ENCODE measurements at places on chromosomes 7 and 10. TPM values are rescaled to one million over a fixed set of nuclear protein-coding genes. Genes with fewer than 3 reads are reported as not detected.

DNA sequence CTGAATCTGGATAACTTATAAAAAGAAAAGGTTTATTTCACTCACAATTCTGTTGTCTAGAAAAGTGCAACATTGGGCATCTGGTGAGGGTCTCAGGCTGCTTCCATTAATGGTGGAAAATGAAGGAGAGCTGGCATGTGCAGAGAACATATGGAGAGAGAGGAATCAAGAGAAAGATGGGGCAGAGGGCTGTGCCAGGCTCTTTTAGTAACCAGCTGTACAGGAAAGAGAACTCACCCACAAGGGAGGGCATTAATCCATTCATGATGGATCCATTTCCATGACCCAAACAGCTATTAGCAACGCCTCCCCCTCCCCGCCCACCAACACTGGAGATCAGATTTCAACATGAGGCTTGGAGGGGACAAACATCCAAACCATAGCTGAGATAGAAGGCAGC, 61.7 kb upstream of the LYZL1 start:
- DNase-seq, result no peak

Gene TMEM213
- not detected for total RNA-seq

- no peak for DNase-seq
Measured at GRCh38 chr10:15316871-15317464, 54.1 kb downstream of the FAM171A1 start.

DNA sequence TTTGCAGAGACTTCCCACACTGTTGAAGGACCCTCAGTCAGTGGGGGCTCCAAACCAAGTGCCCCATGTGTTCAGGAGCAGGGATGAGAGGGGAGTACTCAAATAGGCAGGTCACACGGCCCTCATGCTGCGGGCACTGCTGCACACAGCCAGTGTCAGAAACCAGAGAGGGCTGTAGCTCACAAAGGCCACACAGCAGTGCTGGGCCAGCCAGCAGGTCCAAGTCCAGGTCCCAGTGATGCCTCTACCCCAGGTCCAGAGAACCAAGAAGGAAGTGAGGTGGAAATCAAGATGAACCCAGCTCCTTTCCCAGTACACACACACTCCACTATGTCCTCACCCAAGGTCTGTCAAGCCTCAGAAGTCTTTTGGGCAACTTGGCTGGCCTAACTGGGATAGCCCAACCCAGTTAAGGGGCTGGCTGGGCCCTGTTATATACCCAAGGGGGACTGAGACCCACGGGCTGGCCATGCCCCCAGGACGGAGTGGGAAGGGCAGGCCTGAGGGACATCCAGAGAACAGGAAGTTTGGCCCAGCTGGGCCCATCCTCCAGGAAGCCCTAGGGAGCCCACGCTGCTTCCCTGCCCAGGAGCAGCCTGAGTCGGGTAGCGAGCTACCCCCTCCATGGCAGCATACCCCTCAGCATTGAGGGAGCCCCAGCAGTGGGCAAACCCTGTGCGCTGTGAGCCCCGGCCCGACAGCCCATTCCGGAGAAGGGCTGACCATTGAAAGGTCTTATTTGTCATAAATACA, 24.3 kb downstream of the GRID1 start:
- DNase-seq, result no peak

- no peak for DNase-seq
Measured at GRCh38 chr10:113511419-113511818, 41.4 kb upstream of the HABP2 start.

Gene VWA2
- total RNA-seq, result not detected

GRCh38 chr10:10919976-10920375, 97.7 kb upstream of the CELF2 start:
- DNase-seq, result no peak

DNA sequence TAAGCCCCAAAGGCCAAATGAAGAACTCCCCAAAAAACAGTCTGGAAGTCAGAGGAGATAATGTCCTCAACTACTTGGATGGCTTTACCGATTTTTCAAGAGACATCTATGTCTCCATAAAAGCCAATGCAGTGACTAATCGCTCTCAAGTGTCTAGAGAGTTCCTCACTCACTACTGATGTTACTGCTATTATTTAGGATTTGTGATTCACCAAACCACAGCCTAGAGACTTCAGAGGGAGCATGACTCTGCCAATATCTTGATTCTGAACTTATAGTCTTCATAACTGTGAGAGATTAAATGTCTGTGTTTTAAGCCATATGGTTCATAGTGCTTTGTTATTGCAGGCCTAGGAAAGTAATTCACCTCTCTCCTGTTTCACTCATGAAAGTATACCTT, 160.2 kb downstream of the IPMK start:
- DNase-seq, result peak; percentile 79

DNA sequence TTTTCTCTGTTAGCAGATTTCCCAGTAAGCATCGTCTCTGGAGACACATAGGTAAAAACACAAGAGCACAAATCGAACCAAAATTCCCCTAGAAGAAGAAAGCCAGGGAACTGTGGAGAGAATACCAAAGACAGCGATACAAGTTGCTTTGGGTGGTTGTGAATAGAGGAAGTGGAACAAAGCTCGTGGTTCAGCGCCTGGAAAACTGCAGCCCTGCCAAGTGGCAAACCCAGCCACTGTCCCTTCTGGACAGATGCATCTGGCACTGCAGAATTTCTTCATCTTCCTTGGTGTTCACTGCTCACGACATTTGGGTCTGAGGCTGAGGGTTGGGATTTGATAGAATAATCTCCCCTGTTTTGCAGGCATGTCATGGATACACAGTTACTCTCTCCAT, 733.8 kb downstream of the PARD3 start:
- DNase-seq, result no peak

- no peak for DNase-seq
Measured at GRCh38 chr7:74289659-74290552, 699 bp downstream of the CLIP2 start.

Gene ANXA8L1
- 0.37 TPM for total RNA-seq

Gene PNLIPRP3
- not detected for total RNA-seq

- no peak for DNase-seq
Measured at GRCh38 chr10:62710182-62710581, 94.3 kb upstream of the ADO start.

Gene CYP3A4
- total RNA-seq, result 0.05 TPM

- peak; percentile 63 for DNase-seq
Measured at GRCh38 chr7:16753932-16754855, 639 bp downstream of the TSPAN13 start.

DNA sequence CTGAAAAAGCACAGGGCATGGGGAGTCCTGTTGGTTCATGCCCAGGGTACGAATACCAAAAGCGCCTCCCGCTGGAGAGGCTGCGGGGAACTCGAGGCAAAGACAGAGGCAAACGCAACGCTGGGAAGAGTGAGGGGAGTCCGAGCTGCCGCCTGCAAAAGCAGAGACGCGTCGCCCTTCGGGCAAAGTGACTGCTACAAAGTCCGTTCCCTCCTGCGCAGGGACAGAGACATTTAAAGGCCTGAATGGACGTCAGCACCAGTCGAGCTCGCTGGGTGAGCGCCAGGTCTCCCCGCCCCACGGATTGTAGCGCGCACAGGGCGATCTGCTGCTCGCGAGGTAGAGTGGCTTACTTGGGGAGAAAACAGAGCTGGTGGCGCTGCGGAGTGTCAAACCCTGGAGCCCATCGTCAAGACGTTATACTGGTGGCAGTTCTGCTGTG, 732.8 kb downstream of the ZWINT start:
- DNase-seq, result no peak

Gene WDR86
- total RNA-seq, result not detected

Gene WEE2
- not detected for total RNA-seq

DNA sequence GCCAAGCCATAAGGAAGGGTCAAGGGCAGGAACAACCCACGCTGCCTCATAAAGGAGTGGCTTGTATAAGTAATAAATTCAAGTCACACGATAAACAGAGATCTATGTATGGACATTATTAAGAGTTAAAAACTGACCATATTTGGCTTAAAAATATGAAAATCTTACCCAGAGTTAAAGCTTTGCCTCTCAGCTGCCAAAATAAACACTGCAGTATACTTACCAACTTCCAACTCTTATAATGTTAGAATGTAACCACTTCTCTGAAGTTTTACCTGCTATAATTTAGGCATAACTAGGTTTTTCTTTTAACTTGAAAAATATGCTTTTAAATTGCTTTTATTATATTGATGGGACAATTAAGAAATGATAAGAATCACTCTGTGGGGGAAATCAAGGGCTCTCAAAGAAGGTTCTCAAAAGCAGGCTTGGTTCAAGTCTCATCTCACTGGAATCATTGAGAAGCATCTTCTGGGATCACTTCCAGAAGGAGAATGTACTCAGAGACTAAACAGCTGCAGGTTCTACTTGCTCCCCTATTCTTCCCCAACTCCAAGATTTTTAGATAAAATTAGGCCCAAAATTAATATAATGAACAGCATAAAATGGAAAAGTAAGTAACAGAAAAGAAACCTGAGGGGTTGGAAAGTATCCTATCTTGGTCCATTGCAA, 16.1 kb upstream of the CAV2 start:
- DNase-seq, result no peak

- peak; percentile 35 for DNase-seq
Measured at GRCh38 chr10:97538411-97538810, 34.2 kb upstream of the ANKRD2 start.

Gene CHRM2
- 1.1 TPM for total RNA-seq

Gene KLLN
- total RNA-seq, result 0.69 TPM

GRCh38 chr10:22779331-22780019, 65.1 kb upstream of the PIP4K2A start:
- DNase-seq, result peak; percentile 1

GRCh38 chr7:71637578-71637977, 505.6 kb downstream of the GALNT17 start:
- peak; percentile 80 for DNase-seq

GRCh38 chr10:46560952-46561351, 4.5 kb upstream of the GPRIN2 start:
- DNase-seq, result no peak

GRCh38 chr7:143243614-143244013, 19.6 kb upstream of the GSTK1 start:
- no peak for DNase-seq

GRCh38 chr7:30907527-30908267, 4.0 kb upstream of the AQP1 start:
- no peak for DNase-seq

Gene NEURL1
- 19.9 TPM for total RNA-seq

GRCh38 chr7:135102372-135102771, 45.5 kb upstream of the TMEM140 start:
- DNase-seq, result no peak

DNA sequence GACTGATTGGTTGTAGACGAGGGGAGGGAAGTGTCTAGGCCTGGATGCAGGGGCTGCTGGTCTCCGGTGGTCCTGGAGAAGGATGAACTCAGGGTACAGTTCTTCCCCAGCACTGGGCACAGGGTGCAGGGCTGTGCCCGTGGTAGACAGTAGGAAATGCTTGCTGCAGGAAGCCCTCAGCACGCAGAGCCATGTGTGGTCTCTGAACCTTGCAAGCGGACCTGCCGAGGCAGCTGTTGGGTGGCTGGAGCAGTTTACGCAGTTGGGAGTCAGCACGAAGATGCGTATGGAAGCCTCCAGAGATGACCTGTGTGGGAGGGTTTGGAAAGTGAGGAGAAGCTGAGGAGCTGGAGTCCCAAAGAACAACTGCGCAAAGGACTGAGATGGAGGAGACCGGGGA, 39.0 kb downstream of the DOCK1 start:
- DNase-seq, result no peak

Gene SPDYE1
- not detected for total RNA-seq

DNA sequence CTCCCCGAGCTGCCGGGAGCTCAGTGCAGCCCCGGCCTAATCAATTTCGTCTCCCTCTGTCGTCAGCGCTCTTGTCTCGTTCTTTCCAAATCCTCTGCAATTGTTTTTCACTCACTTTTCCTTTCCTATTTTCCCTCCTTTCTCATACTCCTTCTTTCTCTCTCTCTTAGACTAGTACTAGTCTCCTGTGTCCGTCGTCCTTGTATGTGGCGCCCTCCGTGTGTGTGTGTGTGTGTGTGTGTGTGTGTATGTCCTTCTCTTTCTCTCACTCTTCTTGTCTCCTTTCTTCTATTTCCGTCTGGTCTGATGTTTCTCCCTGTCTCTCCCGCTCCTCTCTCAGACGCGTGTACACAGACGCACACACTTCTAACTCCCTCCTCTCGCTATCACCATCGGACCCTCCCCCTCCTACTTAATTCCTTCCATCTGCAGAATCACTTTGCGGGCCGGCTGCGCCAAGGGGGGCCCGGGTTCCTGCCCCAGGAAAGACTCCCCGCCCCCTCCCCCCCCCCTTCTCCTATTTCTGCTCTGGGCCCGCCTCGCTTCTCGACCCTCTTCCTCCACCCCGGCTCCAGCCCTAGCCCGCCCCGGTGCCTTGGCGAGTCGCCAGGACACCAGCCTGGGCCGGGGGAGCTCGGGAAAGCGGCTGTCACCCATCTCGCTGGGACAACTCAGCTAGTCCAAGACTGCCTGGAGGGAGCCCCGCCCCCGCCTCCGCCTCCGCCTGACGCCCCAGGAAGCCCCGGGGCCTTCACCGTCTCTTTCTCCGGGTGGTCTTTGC, 743 bp upstream of the ZCCHC24 start:
- no peak for DNase-seq

Gene CCL24
- total RNA-seq, result not detected

GRCh38 chr7:2070151-2070763, 162.5 kb downstream of the MAD1L1 start:
- DNase-seq, result no peak

DNA sequence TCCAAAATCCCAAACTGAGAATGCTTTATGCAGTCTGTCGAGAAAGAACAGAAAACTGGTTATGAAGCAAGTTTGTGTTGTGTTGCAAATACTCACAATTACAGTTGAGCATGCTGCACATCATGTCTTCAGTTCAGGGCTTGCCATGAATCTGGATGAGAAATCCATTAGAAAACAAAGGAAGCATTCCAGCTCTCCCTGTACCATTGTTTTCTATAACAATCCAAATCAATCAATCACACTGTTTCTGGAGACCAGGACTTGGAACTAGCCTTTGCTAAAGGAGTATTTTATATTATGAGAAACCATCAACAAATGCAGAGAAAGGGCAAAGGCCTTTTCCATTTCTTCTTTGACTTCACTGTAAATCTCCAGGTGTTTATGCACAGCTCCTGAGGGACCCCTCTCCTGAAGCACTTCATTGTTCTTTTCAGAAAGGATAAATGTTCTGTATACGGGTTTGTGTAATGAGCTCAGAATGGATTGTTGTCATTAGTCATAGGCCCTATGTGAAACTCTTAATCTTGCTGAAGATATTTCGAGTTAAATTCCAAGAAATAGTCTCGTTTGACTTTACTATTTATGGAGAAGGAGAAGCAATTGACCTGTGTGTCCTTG, 364.7 kb upstream of the POM121L12 start:
- no peak for DNase-seq

Gene PSD
- not detected for total RNA-seq

GRCh38 chr10:20303453-20304152, 487.4 kb downstream of the PLXDC2 start:
- no peak for DNase-seq
